ENCODE measurements at places on chromosomes 1 and 21.

GRCh38 chr1:52080014-52080415 is 23.9 kb downstream of the BTF3L4 start:
- no peak for DNase-seq

- no peak for DNase-seq
Observed at GRCh38 chr1:12649971-12650421, 6.1 kb downstream of the AADACL4 start.

DNA sequence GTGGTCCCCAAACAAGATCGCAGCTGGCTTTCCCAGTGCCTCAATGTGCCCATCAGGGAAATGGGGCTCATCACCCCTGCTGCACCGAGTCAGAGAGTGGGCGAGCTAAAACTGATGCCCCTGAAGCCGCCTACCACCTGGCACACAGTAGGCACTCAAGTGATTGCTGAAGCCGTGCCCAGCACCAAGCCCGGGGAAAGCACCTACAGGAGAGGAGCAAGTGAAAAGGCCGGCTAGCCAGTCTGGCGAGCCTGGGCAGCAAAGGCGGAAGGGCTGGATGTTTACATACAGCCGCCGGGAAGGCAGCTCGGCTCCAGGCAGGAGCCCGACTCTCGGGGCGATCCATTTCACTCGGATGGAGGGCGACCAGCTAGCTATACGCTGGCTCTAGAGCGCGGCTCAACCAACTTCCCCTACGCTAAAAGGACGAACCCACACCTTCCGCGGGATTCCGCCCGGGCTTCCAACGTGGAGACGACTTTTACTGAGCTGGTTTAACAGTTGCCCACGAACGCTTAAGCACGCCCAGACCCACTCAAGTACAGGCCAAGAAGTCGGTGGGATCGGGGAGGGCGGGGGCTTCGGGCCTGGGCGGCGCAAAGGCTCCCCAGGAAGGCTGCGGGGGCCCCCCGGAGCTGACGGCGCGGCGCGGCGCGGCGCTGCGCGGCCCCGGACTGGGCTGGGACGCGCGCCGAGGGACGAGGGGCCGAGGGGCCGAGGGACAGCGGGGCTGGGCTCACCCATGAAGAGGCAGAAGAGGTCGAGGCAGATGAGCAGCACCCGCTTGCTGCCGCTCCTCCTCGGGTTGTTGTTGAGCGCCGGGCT is 1.0 kb downstream of the PLPP3 start:
- DNase-seq = peak; percentile 30

DNA sequence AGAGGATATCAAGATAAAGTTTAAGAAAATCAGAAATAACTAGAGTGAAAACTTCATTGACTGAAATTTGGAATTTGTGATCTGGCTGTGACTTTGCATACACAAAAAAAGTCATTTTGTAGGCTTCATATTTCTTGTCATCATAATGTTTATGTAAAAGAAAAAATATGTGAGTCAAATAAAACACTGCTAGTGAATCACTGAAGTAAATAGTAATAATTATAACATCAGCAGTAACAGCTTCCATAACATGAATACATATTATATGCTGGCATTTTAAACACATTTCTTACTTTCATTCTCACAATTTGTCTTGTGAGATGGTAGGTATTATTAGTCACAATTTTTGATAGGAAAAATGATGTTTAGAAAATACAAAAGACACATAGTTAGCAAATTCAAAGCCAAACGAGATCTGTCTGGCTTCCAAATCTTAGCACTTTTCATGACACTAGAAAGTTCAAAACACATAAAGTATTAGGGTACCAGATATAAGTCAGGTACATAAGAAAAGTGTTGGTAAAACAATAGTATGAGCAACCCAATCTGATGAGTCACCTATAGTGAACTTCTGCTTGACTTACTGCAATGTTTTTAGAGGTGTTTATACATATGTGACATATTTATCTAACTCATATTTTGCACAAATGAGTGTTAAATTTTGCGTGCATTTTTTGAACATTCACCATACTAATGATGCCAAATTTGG is 241.0 kb upstream of the SNX7 start:
- no peak for DNase-seq

GRCh38 chr1:56709269-56709880 is 64.3 kb downstream of the PRKAA2 start:
- peak; percentile 55 for DNase-seq

DNA sequence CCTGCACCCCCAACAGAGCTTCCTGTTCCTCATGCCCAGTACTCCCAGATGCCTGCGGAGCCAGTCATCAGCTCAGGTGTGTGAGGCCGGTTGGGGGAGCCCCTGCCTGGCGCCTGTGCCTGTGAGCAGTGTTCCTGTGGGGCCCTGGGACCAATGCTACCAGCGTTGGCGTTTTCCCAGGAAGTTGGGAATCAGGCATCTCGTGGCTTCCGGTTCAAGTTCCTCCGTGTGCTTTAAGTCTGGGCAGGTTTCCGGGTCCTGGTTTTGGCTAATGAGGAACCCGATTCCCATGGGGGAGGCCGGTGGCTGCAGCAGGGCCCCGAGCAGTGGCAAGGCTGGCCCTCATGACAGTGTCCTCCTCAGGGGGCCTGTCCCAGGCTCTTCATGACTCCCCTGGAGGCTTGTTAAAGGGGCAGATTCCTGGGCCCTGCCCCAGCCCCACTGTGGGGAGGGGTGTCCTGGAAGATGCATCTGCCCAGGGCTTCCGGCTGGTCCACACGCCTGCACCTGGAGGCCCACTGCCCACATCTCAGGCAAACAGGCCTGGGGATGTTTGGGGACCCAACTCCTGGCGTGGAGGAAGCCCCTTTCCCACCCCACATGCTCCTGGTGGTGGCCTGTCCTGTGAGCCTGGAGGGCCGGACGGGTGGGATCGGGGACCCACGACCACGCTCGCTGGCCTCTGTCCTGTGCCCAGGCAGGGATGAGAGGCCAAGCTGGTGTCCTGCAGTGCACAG is 26.2 kb downstream of the TP73 start:
- no peak for DNase-seq

DNA sequence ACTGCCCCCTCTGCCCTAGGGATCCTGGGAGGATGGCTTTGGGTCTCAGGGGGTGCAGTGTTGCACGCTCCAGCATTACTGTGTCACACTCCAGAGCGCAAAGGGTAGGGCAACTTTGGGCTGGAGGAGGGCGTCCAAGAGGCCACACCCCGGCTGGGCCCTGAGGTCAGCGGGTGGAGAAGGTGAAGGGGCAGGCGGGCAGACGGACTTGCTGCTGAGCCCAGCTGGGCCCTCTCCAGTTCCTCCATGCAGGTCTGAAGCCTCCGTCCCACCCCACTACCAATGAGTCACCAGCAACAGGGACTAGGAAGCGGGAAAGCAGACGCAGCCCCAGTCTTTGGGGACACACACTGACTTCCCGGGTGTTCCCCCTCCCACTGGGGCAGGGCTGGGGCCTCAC is 116.0 kb downstream of the CASZ1 start:
- DNase-seq = no peak
